ENCODE measurements at places on chromosomes 4 and X. TPM values are rescaled to one million over a fixed set of nuclear protein-coding genes. Genes with fewer than 3 reads are reported as not detected.

The NCAPG gene
- under 0.01 TPM for total RNA-seq

The TMEM175 gene
- 42.6 TPM for total RNA-seq

The MAGEA1 gene
- not detected for total RNA-seq

The IQCM gene
- not detected for total RNA-seq

The MGARP gene
- total RNA-seq = 1.2 TPM

The GPR173 gene
- 5.6 TPM for total RNA-seq

The SLC26A1 gene
- total RNA-seq = not detected

The KLHL13 gene
- total RNA-seq = 8.9 TPM

The ARHGAP24 gene
- 23.1 TPM for total RNA-seq

DNA sequence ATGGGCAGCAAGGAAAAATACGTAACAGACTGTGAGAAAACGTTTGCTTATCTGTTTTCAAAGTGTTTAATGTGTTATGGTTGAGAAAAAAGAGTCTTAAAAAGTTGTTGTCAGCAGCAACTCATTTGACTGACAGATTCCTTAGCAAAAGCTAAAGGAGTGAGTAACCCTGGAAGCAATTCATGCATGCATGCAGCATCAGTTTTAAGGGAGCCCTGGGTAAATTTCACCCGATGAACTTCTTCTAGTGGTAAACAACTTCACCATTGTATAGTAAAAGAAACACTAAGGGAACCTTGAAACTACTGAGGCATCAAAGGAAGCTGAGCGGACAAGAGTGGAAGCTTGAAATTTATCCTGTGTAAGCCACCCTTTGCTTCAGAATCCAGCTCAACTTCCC lies 583.2 kb upstream of the INTU start:
- H3K27ac ChIP-seq = no peak overlapping the region
- no peak overlapping the region for H3K4me3 ChIP-seq
- H3K36me3 ChIP-seq = no peaks in the 10 kb centered on the region
- no peaks in the 10 kb centered on the region for H3K4me1 ChIP-seq
- H3K27me3 ChIP-seq = no peaks in the 10 kb centered on the region

DNA sequence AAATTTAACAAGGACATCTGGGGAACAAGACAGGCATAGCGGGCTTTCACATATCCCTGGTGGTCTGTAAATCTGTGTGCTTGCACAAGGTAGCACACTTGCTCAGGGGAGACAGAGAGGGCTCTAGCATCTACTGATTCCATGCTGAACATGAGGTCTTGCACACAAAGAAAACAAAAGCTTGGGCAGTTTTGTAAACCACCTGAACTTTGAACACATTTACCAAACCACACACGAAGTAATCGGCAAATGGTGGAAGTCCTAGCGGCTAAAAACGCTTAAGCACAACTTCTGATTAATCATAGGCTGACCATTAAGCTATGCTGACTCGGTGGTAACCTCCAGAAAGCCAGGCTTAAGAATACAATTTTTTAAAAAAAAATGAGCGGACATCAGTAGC lies 52.8 kb downstream of the AKAP4 start:
- H3K27me3 ChIP-seq = no peaks in the 10 kb centered on the region
- DNase-seq = no peak
- H3K4me1 ChIP-seq = no peaks in the 10 kb centered on the region
- H3K27ac ChIP-seq = no peak overlapping the region
- no peak overlapping the region for H3K4me3 ChIP-seq

DNA sequence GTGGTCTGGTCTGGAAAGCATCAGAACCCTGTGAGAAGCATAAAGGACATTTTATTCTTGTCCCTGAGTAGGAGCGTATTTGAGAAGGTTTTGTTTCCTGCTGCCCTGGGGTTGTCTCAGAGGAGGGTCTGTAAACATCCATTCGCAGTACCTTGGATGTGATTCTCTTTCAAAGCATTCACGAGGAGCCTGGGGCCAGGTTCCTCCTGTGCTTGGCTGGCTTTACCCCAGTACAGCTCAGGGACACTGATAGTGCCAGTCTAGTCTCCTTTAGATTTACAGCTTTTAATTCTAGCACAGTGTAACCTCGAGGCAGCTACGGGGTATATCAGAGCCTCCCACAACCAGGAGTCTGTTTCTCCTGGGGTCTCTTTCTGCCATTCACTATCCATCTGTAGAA lies 2.7 kb downstream of the CLRN2 start:
- no peaks in the 10 kb centered on the region for H3K27me3 ChIP-seq
- H3K4me3 ChIP-seq = no peak overlapping the region
- H3K36me3 ChIP-seq = no peaks in the 10 kb centered on the region

GRCh38 chr4:53489279-53489889 lies 101.9 kb downstream of the LNX1 start:
- H3K27me3 ChIP-seq = no peaks in the 10 kb centered on the region
- no peak for DNase-seq
- H3K27ac ChIP-seq = no peak overlapping the region
- H3K4me3 ChIP-seq = no peak overlapping the region
- no peaks in the 10 kb centered on the region for H3K36me3 ChIP-seq

GRCh38 chrX:46325312-46325877 lies 219.8 kb downstream of the ZNF674 start:
- H3K4me1 ChIP-seq = no peaks in the 10 kb centered on the region
- no peak overlapping the region for H3K27ac ChIP-seq
- DNase-seq = no peak
- H3K36me3 ChIP-seq = no peaks in the 10 kb centered on the region

DNA sequence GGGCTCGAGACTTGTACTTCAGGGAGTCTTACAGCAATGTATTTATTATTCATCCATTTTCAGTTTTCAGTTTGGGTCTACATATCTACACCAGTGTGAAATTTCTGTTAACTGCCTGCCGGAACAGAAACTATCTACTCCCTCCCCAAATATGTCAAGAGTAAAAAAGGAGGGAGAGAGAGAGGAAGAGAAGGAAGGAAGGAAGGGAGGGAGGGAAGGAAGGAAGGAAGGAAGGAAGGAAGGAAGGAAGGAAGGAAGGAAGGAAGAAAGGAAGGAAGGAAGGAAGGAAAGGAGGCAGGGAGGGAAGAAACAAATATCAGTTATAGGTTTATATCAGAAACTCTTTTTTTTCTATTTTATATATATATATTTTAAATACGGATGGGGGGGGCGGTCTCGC lies 12.6 kb downstream of the RPL39 start:
- H3K4me1 ChIP-seq = no peaks in the 10 kb centered on the region
- H3K27ac ChIP-seq = no peak overlapping the region
- no peaks in the 10 kb centered on the region for H3K27me3 ChIP-seq
- no peak overlapping the region for H3K4me3 ChIP-seq
- no peak for DNase-seq

- H3K4me1 ChIP-seq = no peaks in the 10 kb centered on the region
- H3K4me3 ChIP-seq = no peak overlapping the region
- no peaks in the 10 kb centered on the region for H3K36me3 ChIP-seq
- no peak overlapping the region for H3K27ac ChIP-seq
- DNase-seq = no peak
- no peaks in the 10 kb centered on the region for H3K27me3 ChIP-seq
These were observed 227.1 kb upstream of the FTHL17 start for GRCh38 chrX:31298916-31299315.

DNA sequence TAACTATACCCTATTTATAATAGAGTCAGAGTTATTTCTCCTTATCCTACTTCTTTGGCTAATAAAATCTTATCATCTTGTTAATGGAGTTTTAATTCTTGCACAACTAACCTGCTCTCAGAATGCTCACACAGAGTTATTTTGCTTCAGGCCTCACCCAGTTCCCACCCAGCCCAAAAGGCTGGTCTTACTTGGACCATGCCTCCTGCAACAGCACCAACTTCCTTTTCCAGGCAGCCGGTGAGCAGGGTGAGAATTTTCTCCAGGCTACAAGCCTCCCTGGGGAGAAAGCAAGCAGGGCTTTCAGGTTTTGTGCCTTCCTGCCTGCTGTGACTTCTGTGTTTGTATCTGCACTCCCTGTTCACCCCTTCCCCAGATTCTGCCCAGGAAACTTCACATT lies 29.1 kb upstream of the BANK1 start:
- no peaks in the 10 kb centered on the region for H3K36me3 ChIP-seq
- no peak overlapping the region for H3K27ac ChIP-seq
- H3K4me1 ChIP-seq = no peaks in the 10 kb centered on the region

- H3K27me3 ChIP-seq = no peaks in the 10 kb centered on the region
- DNase-seq = no peak
- peaks cover 6% of the 10 kb centered on the region for H3K4me1 ChIP-seq
- H3K27ac ChIP-seq = peak overlapping the region; percentile 22
These were observed 132.1 kb upstream of the NEIL3 start for GRCh38 chr4:177177541-177178081.

DNA sequence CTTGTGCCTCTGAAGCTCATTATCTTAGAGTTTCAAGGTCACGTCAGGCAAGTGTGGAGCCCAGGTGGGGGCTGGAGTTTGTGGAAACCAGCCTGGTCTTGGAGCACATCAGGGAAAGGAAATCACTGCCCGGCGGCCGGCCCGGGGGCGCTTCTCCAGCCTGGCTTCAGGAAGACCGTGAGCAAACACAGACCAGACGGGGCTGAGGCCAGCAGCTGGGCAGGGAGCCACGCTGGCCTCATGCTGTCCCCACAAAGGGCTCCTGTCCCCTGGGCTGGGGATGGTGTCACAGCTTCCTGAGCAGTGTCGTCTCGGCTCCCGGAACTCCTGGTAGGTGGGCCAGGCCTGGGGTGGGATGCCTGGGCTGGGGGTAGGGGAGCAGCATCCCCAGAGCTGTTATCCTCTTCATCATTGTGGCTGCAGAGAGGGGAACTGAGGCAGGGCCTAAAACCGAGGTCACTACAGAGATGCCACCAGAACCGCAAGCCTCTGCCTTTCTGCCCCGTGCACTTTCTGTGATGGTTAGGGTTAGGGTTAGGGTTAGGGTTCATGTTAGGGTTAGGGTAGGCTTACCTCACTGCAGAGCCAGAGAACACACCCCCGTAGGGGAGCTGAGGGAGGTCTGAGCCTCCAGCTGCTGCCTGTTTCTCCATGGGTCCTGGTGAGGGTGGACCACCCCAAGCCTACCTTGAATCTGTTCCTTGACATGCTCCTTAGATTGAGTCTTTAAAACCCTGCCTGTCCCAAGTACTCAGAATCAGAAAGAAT lies 77.5 kb downstream of the HTRA3 start:
- no peaks in the 10 kb centered on the region for H3K36me3 ChIP-seq
- no peak overlapping the region for H3K4me3 ChIP-seq
- peak; percentile 60 for DNase-seq
- H3K27me3 ChIP-seq = no peaks in the 10 kb centered on the region
- no peak overlapping the region for H3K27ac ChIP-seq

GRCh38 chr4:169225058-169225751 lies 45.6 kb downstream of the SH3RF1 start:
- H3K36me3 ChIP-seq = no peaks in the 10 kb centered on the region
- H3K4me3 ChIP-seq = no peak overlapping the region
- H3K27ac ChIP-seq = peak overlapping the region; percentile 26

GRCh38 chr4:173498023-173498422 lies 32.0 kb downstream of the HAND2 start:
- no peak for DNase-seq
- no peak overlapping the region for H3K4me3 ChIP-seq
- no peaks in the 10 kb centered on the region for H3K36me3 ChIP-seq
- no peak overlapping the region for H3K27ac ChIP-seq
- peaks cover 4% of the 10 kb centered on the region for H3K4me1 ChIP-seq

GRCh38 chrX:130623518-130623917 lies 221.7 kb downstream of the RBMX2 start:
- H3K4me1 ChIP-seq = no peaks in the 10 kb centered on the region
- H3K27me3 ChIP-seq = no peaks in the 10 kb centered on the region
- no peak for DNase-seq
- no peaks in the 10 kb centered on the region for H3K36me3 ChIP-seq
- no peak overlapping the region for H3K27ac ChIP-seq
- no peak overlapping the region for H3K4me3 ChIP-seq

DNA sequence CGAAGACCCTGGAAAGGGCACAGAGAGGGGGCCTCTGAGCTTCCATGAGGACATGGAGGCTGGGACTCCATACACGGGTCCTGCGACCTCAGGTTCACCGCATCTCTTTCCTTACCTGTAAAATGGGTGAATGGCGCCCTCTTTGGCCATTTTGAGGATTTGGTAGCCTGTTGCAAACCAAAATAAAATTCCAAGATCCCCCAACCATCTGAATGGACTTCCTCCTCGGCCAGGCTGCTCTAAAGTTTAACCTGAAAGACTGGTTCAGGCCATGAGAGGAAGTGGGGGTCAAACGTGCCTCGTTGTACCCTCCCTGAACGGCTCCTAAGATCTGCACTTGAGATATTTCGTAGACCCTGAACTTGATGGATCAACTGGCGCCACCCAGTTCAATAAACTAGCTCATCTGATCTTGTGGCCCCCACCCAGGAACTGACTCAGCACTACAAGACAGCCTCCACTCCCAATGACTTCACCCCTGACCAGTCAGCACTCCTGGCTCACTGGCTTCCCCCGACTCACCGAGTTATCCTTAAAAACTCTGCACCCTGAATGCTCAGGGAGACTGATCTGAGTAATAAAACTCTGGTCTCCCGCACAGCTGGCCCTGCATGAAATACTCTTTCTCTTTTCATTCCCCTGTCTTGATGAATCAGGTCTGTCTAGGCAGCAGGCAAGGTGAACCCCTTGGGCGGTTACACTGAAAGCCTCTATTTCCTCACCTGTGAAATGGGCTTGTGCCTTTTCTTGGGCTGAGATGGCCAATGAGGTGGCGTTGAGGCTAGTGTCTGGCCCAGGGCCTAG lies 32.9 kb upstream of the GPR78 start:
- H3K36me3 ChIP-seq = no peaks in the 10 kb centered on the region
- no peak for DNase-seq
- no peak overlapping the region for H3K27ac ChIP-seq
- no peaks in the 10 kb centered on the region for H3K4me1 ChIP-seq
- no peak overlapping the region for H3K4me3 ChIP-seq
- no peaks in the 10 kb centered on the region for H3K27me3 ChIP-seq

DNA sequence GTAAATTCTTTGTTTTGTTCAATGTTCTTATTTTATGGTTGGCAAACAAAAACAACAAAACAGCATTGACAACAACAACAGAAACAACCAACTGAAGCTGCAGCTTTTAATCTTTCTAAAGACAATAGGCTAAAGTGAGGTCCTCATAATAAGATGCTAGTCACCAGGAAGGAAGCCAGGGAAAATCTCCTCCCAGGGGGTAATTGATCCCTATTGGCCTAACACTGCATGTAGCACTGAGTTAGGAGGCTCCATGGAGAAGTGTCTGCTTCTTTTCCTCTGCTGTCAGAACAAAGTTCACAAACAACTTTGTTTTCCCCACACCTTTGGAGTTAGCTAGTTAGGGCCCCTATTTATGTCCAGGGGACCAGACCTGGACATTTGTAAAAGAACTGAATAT lies 4.7 kb upstream of the LRAT start:
- peaks cover 3% of the 10 kb centered on the region for H3K27me3 ChIP-seq
- H3K4me3 ChIP-seq = no peak overlapping the region
- H3K36me3 ChIP-seq = no peaks in the 10 kb centered on the region
- no peak for DNase-seq

GRCh38 chr4:89767924-89768323 lies 69.0 kb downstream of the SNCA start:
- no peak overlapping the region for H3K27ac ChIP-seq
- peaks cover 14% of the 10 kb centered on the region for H3K4me1 ChIP-seq
- no peaks in the 10 kb centered on the region for H3K36me3 ChIP-seq
- no peak overlapping the region for H3K4me3 ChIP-seq
- no peak for DNase-seq
- H3K27me3 ChIP-seq = no peaks in the 10 kb centered on the region

Data from sigmoid colon (tissue), 7 donors.